ENCODE measurements at places on chromosomes 6 and 20. TPM values are rescaled to one million over a fixed set of nuclear protein-coding genes. Genes with fewer than 3 reads are reported as not detected.

DNA sequence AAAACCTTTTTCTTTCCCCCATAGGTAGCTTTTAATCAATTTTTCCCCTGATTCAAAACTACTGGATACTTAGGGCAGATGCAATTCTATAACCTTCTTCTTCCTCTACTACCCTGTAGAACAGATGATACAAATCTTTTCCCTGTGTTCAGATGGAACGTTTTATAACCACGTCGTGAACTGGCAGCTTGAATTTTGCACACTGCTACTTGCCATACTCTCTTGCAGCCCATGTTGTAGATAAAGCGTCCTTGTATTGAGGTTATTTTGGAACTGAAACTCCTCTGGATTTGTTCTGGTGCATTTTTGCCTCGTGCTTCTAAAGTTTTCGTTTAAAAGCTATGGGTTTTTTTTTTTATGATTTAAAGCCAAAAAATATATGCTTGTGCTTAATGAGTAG lies 440.2 kb downstream of the RFPL4B start:
- no peaks in the 10 kb centered on the region for H3K27me3 ChIP-seq
- no peaks in the 10 kb centered on the region for H3K4me1 ChIP-seq
- no peak overlapping the region for H3K4me3 ChIP-seq
- no peak for DNase-seq

DNA sequence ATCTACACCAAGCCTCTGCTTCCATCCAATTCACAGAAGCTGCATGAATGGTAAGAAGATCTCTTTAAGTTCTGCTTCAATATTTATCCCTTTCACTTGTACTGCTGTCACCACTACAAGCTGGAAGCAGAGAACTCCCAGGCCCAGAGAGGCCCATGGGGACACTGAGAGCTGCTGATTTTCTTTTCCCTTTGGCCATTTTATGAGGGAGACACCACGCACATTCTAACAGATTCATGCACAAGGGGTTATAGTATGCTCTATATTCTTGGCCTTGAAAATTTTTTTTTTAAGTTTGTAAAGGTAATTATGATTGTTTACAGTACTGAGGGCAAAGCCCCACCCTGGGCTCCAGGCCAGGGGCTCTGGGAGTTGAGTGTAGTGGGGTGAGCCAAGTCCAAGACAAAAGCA lies 88.4 kb downstream of the MYB start:
- no peak overlapping the region for H3K27ac ChIP-seq
- DNase-seq: no peak
- no peaks in the 10 kb centered on the region for H3K36me3 ChIP-seq
- H3K27me3 ChIP-seq: no peaks in the 10 kb centered on the region
- no peaks in the 10 kb centered on the region for H3K4me1 ChIP-seq

GRCh38 chr6:73560182-73560732 lies 39.4 kb upstream of the EEF1A1 start:
- no peak overlapping the region for H3K4me3 ChIP-seq
- peaks cover 3% of the 10 kb centered on the region for H3K4me1 ChIP-seq
- no peaks in the 10 kb centered on the region for H3K27me3 ChIP-seq
- H3K27ac ChIP-seq: no peak overlapping the region
- DNase-seq: no peak
- H3K36me3 ChIP-seq: no peaks in the 10 kb centered on the region

GRCh38 chr6:158756977-158757752 lies 62.0 kb downstream of the EZR start:
- no peaks in the 10 kb centered on the region for H3K27me3 ChIP-seq
- H3K27ac ChIP-seq: no peak overlapping the region
- no peak overlapping the region for H3K4me3 ChIP-seq
- H3K36me3 ChIP-seq: no peaks in the 10 kb centered on the region

GRCh38 chr6:128483472-128484135 lies 36.8 kb downstream of the PTPRK start:
- H3K36me3 ChIP-seq: no peaks in the 10 kb centered on the region
- no peak for DNase-seq
- no peak overlapping the region for H3K27ac ChIP-seq
- no peaks in the 10 kb centered on the region for H3K4me1 ChIP-seq
- H3K4me3 ChIP-seq: no peak overlapping the region

DNA sequence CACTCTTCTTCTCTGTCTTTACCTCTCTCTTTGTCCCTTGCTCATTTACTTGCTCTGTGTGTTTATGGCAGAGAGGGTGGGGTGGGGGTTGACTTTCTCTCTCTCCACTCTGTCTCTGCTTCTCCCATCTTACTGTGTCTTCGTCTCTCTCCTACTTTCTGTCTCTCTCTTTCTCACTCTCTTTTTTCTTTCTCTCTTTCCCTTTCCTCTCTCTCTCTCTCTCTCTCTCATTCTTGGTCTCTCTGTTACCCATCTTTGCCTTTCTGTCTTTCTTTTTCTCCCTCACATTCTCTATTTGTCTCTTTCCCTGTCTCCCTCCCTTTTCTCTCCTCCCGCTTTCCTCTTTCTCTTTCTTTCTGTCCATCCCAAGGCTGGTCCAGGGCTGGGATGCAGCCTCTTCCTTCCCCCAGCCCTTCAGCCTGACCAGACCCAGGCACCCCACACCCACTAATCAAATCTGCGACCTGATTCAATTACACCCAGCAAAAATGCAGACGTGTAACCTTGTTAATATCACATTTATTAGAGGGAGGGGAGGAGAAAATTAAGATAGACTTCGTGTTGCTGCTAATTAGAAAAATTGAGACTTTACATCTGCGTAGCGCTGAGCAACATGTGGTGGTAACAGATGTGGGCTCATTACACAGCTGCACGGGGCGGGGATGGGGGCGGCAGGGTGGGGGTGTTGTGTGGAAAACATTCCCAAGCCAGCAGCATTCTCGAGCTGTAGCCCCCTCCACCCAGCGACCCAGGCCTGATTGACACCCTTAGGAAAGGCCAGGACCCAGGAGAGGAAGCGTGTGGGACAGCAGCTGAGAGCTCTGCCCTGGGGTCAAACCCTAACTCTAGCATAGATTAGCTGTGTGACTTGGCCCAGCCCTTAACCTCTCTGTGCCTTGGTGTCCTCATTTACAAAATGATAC lies 124.9 kb upstream of the MAFB start:
- no peak overlapping the region for H3K27ac ChIP-seq
- no peaks in the 10 kb centered on the region for H3K4me1 ChIP-seq
- DNase-seq: no peak
- no peaks in the 10 kb centered on the region for H3K36me3 ChIP-seq

GRCh38 chr6:63475707-63476106 lies 96.6 kb upstream of the LOC128125822 start:
- no peaks in the 10 kb centered on the region for H3K27me3 ChIP-seq
- no peak overlapping the region for H3K4me3 ChIP-seq
- no peak for DNase-seq

DNA sequence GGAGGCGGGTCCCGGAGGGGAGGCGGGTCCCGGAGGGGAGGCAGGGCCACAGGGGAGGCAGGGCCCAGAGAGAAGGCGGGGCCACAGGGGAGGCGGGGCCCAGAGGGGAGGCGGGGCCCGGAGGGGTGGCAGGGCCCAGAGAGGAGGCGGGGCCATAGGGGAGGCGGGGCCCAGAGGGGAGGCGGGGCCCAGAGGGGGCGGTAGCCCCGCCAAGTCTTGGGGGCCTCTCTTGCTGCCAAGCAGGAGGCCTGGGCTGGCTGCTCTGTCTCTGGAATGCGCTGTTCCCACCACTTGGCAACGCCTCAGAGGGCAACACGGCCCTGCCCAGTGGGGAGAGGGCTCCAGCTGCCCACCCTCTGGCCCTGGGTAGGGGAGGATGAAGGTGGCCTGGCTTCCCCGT lies 80.5 kb downstream of the YTHDF1 start:
- no peak for DNase-seq
- no peaks in the 10 kb centered on the region for H3K4me1 ChIP-seq
- H3K36me3 ChIP-seq: no peaks in the 10 kb centered on the region
- H3K27ac ChIP-seq: no peak overlapping the region

DNA sequence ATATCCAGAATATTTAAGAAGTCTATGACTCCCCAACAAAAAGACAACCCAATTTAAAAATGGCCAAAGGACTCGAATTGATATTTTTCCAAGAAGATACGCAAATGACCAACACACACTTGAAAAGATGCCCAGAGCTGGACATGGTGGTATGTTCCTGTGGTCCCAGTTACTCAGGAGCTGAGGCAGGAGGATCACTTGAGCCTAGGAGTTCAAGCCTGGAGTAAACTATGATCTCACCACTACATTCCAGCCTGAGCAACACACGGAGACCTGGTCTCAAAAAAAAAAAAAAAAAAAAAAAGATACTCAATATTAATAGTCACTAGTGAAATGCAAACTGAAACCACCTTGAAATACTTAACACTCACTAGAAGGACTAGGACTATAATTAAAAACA lies 12.2 kb upstream of the ARMC2 start:
- H3K4me3 ChIP-seq: no peak overlapping the region
- H3K27ac ChIP-seq: no peak overlapping the region
- DNase-seq: no peak
- H3K36me3 ChIP-seq: no peaks in the 10 kb centered on the region
- H3K27me3 ChIP-seq: no peaks in the 10 kb centered on the region
- no peaks in the 10 kb centered on the region for H3K4me1 ChIP-seq

DNA sequence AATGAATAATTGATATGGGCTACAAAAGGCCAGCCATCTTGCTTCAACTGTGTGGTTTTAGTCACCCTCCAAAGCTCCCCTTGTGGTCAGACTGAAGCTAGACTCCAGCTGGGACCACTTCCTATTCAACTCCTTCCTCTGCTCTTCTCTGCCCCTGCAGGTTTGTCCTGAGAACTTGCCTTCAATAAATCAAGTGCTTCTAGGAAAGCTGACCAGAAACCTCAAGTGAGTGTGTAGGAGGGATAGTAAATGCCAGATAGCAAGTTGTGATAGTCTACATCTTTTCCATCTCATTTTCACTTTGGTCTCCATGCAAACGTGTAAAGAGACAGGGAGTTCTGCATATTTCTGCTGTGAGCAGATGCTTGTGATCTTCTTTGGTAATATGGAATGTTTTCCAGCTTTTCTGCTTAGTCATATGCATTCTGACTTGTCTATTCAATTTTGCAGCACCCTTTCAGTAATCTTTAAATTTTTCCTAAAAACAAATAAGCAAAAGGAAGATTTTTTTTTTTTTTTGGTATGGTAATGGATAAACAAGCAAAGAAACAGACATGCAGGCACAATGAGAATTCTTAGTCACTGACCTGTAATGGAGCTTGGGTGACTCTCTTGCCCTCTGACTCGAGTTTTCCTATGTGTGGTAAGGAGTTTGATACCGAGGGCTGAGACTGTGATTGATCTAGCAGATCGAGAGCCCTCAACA lies 201.3 kb upstream of the BTBD3 start:
- no peaks in the 10 kb centered on the region for H3K27me3 ChIP-seq
- no peak for DNase-seq
- H3K27ac ChIP-seq: no peak overlapping the region
- H3K4me3 ChIP-seq: no peak overlapping the region
- no peaks in the 10 kb centered on the region for H3K4me1 ChIP-seq

- no peak overlapping the region for H3K4me3 ChIP-seq
- H3K4me1 ChIP-seq: no peaks in the 10 kb centered on the region
- H3K36me3 ChIP-seq: no peaks in the 10 kb centered on the region
- no peaks in the 10 kb centered on the region for H3K27me3 ChIP-seq
- DNase-seq: no peak
- no peak overlapping the region for H3K27ac ChIP-seq
Observed at GRCh38 chr6:72552938-72553337, 68.9 kb upstream of the KCNQ5 start.

DNA sequence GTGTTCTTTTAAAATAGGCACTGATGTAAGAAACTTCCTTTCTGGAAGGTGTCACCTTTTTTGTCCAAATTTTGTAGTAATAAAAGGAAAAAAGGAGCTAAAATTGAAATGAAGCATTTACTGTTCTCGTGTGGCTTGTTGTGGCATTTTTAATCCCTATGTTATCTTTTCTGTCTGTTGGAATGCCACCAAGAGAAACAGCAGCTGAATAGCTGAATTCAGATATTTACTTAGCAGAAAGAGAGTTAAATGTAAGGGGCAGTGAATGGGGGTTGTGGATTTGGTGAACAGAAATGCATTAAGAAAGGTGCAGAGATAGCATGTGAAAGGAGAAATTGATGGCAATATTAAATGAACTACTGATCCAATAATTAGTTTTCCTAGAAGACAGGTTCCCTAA lies 573.6 kb upstream of the EPHA7 start:
- no peaks in the 10 kb centered on the region for H3K27me3 ChIP-seq
- no peak for DNase-seq
- no peak overlapping the region for H3K27ac ChIP-seq
- no peaks in the 10 kb centered on the region for H3K36me3 ChIP-seq

- H3K27me3 ChIP-seq: no peaks in the 10 kb centered on the region
- H3K27ac ChIP-seq: no peak overlapping the region
- H3K4me3 ChIP-seq: no peak overlapping the region
- DNase-seq: no peak
- no peaks in the 10 kb centered on the region for H3K36me3 ChIP-seq
- no peaks in the 10 kb centered on the region for H3K4me1 ChIP-seq
Observed at GRCh38 chr6:137937834-137938233, 70.8 kb downstream of the TNFAIP3 start.

The SSTR4 gene
- not detected for total RNA-seq

The CNKSR3 gene
- total RNA-seq: 20.2 TPM

The PPIL6 gene
- total RNA-seq: 5.8 TPM

The SLC24A3 gene
- 8.3 TPM for total RNA-seq

The FOXA2 gene
- total RNA-seq: 0.49 TPM
